ENCODE measurements at places on chromosomes 6 and 20.

- DNase-seq: no peak
These were observed 57.9 kb downstream of the SESN1 start for GRCh38 chr6:109036574-109037294.

- DNase-seq: no peak
These were observed 11.1 kb upstream of the FAM83C start for GRCh38 chr20:35303382-35303734.

- no peak for DNase-seq
These were observed 234.7 kb downstream of the BTBD9 start for GRCh38 chr6:38404900-38405556.

- DNase-seq: no peak
These were observed 162.2 kb upstream of the BMP5 start for GRCh38 chr6:56037601-56038000.

DNA sequence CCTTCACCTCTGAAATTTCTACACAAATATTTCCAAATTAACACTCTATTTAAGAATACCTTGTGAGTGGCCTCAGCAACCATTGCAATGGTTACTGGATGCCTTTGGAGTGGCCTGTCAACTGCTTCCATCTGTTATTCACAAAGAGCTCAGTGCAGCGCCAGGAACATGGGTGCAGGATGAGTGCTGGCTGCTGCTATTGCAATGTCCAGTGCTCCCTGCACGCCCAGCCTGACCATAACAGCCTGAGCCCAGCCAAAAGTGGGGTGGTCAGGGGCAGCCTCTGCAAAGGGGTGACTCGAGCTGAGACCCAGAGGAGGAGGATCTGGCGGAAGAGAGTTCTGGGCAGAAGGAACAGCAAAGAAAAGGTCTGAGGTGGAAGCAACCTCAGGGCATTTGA is 18.4 kb downstream of the CASS4 start:
- no peak for DNase-seq

DNA sequence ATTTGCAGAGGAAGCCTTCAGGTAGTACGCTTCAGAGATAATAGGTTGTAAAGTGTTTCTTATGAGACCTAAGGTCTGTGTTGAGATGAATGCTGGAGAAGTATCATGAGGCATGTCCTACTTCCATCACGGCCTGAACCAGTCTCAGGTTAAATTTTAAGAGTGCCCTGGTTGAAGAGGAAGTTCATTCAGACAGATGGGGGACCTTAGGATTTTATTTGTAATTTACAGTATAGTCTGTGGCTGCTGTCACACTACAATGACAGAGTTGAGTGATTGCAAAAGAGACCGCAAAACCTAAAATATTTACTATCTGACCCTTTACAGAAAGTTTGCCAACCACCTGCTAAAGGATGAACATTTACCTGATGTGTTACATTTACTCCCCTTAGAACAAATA is 70.9 kb downstream of the UST start:
- DNase-seq: no peak

- DNase-seq: no peak
These were observed 101.5 kb upstream of the ISM1 start for GRCh38 chr20:13119583-13119982.

DNA sequence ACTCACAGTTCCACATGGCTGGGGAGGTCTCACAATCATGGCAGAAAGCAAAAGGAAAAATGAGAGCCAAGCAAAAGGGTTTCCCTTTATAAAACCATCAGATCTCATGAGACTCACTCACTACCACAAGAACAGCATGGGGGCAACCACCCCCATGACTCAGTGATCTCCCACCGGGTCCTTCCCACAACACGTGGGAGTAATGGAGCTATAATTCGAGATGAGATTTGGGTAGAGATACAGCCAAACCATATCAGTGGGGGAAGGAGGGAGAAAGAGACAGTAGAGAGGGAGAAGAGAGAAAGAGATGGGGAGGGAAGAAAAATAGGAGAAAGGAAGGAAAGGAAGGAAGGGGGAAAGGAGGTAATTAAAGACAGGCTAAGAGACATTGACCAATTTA is 30.1 kb downstream of the GMDS start:
- DNase-seq: no peak

GRCh38 chr6:12009876-12010634 is 2.1 kb upstream of the HIVEP1 start:
- no peak for DNase-seq

GRCh38 chr20:44085616-44086434 is 101.2 kb downstream of the JPH2 start:
- DNase-seq: no peak

- no peak for DNase-seq
These were observed 124.3 kb downstream of the BCAS1 start for GRCh38 chr20:53946106-53946505.

GRCh38 chr20:19659448-19659847 is 98.6 kb upstream of the RIN2 start:
- DNase-seq: no peak

GRCh38 chr6:106927531-106928398 is 46.8 kb downstream of the CD24 start:
- DNase-seq: peak; percentile 17

DNA sequence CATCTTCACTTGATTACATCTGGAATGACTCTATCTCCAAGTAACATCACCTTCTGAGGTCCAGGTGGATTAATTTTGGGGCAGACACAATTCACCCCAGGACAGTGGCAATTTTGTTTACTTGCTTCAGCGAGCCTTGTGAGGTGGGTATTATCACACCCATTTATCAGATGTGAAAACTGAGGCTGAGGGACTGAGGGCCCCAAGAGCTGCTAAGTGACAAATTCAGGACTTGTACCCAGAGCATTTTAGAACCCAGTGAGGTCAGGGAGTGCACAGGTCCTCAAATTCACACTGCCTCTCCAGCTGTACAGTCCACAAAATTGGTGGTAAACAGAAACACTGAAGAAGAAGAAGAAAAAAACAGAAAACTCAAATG is 125.2 kb upstream of the PMEPA1 start:
- no peak for DNase-seq

- no peak for DNase-seq
These were observed 51.6 kb upstream of the MLIP start for GRCh38 chr6:54059683-54060082.

- DNase-seq: peak; percentile 29
These were observed at the start of gene SLC17A9 for GRCh38 chr20:62952373-62952967. Gene SLC17A9 (plus strand): TSS chr20:62952709. CDS start chr20:62952831, 122 bp downstream.

- DNase-seq: no peak
These were observed 193.9 kb downstream of the ZNF217 start for GRCh38 chr20:53399592-53400335.

DNA sequence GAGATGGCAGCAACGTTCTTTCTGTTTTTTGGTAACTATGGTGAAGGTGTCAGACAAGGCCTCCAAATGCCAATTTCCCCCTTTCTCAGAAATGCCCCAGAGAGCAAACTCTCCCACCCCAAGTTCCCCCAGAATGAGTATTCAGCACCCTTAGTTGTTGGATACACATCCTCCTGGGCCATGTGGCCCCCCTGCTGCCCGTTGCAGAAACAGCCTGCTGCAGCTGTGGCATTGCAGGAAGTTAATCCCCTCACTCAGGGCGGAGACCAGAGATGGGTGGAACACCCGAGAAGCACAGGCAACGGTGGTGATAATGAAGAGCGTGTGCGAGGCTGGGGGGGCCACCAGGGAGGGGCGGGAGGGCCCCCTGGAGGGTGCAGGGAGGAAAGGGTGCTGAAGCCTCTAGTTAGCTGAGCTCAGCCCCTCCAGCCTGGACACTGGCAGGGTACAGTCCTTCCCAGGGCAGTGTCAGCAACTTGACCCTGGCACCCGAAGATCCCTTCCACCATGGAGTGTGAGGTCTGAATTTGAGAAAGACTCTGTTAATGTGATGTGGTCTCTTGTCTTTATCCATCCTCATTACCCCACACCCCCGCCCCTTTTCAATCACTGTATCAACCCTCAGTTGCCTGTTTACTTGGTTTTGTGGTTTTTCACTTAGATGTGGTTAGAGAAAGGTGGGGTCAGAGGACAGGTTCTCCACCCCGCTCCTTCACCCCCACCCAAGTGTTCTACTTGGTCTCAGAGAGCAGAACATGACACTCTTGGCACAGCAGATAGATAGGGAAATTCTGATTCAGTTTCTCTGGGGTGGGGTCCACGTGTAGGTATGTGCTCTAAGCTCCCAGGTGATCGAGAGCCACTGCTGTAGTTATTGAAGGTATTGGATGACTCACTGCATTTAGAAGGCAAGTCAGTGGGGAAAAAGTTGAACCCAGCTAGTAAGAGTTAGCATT is 208.8 kb upstream of the SUPT3H start:
- DNase-seq: no peak

DNA sequence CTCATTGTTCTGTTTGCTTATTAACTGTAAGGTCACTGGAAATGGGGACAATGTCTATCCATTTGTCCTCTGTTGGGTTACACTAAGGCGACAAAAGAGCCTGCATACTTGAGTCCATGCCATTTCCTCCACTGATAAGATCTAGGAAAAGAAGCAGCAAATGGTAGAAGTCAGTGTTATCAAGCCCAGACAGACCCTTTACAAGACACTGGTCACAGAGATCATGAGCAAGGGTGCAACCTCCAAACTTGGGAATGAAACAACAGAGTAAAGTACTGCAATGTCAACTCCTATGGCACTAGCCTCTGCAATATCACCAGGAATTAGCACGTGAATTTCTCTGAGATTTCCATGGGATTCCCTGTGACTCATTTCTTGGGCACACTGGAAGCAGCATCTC is 126.9 kb downstream of the ID4 start:
- no peak for DNase-seq

GRCh38 chr6:145891565-145891964 is 72.6 kb downstream of the SHPRH start:
- DNase-seq: no peak

GRCh38 chr20:47412083-47412482 is 55.6 kb upstream of the ZMYND8 start:
- DNase-seq: no peak
